ENCODE measurements at places on chromosomes 7 and 10.

GRCh38 chr10:130196511-130197487 is 60.6 kb downstream of the GLRX3 start:
- DNase-seq = no peak

- DNase-seq = peak; percentile 36
Observed at GRCh38 chr10:14560274-14560673, 214.4 kb downstream of the FAM107B start.

- DNase-seq = peak; percentile 17
Observed at GRCh38 chr7:111029574-111030251, 61.2 kb upstream of the LRRN3 start.

GRCh38 chr7:129550693-129551360 is 48.5 kb downstream of the SMKR1 start:
- no peak for DNase-seq

- DNase-seq = no peak
Observed at GRCh38 chr7:26694141-26694540, 170.2 kb downstream of the SKAP2 start.

Data from activated CD4-positive, CD25-positive, alpha-beta regulatory T cell (primary cell).